ENCODE measurements at places on chromosomes 11 and 22.
A peak's percentile ranks its signal among the peaks of the same experiment; 100 is the strongest.

- no peak for DNase-seq
Measured at GRCh38 chr22:26967282-26967681, 309.9 kb downstream of the MIAT start.

DNA sequence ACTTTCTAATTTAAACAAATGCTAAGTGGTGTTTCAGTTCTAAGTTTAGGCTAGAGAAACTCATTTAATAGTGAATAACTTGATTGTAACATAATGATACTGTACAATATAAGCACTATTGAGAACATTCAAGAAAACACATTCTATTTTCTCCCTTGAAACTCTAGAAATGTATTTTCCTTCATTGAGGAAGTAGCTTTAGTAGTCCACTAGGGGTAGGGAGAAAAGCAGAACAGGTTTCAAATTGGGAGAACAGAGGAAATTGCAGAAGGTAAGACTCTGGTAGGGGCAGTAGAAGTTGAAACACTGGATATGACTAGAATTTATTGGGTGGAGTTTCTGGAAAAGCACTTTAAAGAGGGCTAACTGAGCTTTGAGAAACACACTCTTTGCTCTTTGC is 31.6 kb upstream of the MPPED2 start:
- no peak for DNase-seq

GRCh38 chr11:100892886-100893285 is 205.8 kb downstream of the ARHGAP42 start:
- DNase-seq: no peak

- DNase-seq: no peak
Measured at GRCh38 chr22:28208036-28208435, 289.0 kb upstream of the PITPNB start.

DNA sequence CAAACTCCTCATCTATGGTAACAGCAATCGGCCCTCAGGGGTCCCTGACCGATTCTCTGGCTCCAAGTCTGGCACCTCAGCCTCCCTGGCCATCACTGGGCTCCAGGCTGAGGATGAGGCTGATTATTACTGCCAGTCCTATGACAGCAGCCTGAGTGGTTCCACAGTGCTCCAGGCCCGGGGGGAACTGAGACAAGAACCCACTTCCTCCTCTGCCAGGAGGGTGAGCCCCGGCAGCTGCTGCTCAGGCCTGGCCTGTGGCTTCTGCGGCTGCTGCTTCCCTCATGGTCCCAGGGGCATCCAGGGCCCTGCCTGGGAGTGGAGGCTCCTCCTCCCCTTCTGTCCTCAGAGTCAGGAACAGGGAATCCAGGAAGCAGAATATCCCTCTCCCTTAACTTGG is 98.4 kb downstream of the ZNF280B start:
- no peak for DNase-seq

DNA sequence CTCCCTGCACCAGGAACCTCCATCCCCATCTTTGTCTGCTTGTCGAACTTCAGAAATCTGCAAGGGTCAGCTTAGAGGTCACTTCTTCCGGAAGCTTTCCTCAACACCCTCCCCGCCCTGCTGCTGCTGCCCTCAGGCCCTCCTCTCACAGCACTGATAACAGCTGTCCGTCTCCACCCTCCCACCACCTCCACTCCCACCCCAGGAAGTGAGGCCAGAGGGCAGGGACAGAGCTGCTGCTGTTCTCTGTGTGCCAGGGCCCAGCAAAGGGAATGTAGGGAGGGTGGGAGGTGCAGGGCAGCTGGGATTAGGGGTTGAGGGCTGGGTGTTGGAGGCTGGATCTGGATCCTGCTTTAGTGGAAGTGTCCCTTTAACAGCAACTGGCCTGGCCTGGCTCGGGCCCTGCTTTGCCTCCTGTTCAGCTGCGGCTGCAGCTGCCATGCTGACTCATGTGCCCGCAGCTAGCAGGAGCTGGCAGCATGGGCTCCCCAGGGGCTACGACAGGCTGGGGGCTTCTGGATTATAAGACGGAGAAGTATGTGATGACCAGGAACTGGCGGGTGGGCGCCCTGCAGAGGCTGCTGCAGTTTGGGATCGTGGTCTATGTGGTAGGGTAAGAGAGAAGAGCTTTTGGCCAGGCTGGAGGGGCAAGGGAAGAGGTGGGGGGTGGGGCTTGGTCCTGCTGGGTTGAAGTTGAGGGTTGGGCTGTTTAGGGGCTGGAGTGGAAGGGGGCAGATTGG is at the start of gene P2RX6:
Gene P2RX6 (plus strand): TSS at position 440 of the 740 bp plus-strand sequence. CDS start 10 bp downstream, at position 450.
- DNase-seq: no peak

DNA sequence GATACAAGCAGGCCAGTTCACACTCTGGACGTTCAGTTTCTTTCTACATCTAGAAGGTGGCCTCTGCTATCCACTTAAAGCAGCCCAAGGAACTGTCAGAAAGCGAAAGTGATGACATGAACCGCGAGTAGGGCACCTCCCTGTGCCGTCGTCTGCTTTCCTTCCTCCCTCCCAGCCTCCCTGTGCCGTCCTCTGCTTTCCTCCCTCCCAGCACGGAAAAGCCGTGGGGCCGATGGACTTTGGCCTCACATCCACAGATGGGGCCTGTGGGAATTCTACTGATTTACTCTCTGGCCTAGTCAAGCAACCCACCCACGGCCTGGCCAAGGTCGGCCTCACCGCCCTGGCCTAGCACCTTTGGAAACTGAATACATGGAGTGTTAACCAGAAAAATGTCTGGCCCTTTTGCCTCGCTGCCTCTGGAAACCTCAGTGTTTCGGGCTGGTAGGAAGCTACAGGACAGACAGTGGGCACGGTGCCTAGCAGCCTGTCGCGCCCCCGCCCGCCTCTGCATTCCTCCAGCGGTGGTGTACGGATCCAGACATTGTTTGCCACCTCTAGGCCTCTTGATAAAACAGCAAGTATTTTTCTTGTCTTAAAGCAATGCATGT is 14.2 kb downstream of the PEX26 start:
- DNase-seq: no peak

GRCh38 chr11:21625982-21626381 is 566.9 kb upstream of the ANO5 start:
- DNase-seq: no peak

GRCh38 chr22:36954251-36955014 is 41.0 kb downstream of the CSF2RB start:
- no peak for DNase-seq

DNA sequence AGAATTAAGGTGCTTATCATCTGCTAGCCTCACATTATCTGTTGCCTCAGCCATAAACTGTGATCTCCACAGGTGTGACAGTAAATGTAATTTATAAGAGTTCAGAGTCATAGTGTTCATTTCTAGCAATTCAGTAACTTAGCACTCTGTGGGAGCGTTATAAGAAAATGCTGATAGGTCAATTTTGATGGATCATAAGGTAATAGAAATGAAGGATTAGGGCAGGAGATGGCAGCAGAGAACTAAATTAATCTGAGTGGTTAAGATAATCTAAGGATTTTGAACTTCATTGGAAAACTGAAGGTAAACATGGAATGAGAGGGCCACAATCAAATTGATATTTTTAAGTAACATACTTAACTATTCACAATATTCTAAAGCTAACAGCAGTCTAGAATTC is 26.5 kb upstream of the SLC22A9 start:
- no peak for DNase-seq

DNA sequence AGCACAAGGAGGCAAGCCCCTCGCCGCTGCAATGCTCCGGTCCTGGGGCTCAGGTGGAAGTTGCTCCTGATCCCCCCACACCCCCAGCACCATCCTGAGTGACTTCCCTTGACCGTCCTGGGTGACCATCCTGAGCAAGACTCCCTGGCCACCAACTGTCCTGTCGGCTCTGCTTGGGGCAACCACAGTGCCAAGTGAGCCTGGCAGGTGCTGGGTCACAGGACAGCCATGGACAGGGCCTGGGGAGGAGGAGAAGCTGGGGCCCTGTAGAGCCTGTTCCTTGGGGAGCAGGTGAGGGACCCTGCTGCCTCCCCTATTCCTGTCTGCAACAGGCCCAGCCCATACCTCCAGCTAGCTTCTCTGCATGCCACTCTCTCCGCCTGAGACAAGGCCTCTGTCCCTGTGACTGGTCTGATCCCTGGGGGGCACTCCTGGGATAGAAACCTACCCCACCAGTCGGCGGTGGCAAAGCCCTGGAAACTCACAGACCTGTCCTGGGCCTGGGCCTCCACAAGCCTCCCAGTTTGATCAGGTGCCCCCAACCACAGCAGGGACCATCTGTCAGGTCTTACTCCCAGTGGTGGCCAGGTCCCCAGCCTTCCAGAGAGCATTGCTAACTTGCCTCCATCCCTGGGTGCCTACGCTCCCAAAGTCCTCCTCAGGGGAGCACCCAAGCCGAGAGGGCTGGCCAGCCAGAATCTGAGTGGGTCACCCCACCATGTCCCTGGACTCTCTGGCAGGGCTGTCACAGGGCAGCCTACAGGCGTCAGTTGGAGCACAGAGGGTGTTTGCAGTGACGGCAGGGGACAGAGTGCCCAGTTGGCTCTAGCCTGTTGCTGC is 68.7 kb upstream of the WNT7B start:
- DNase-seq: no peak

GRCh38 chr11:73295241-73295995 is 12.7 kb upstream of the ARHGEF17 start:
- peak; percentile 69 for DNase-seq

DNA sequence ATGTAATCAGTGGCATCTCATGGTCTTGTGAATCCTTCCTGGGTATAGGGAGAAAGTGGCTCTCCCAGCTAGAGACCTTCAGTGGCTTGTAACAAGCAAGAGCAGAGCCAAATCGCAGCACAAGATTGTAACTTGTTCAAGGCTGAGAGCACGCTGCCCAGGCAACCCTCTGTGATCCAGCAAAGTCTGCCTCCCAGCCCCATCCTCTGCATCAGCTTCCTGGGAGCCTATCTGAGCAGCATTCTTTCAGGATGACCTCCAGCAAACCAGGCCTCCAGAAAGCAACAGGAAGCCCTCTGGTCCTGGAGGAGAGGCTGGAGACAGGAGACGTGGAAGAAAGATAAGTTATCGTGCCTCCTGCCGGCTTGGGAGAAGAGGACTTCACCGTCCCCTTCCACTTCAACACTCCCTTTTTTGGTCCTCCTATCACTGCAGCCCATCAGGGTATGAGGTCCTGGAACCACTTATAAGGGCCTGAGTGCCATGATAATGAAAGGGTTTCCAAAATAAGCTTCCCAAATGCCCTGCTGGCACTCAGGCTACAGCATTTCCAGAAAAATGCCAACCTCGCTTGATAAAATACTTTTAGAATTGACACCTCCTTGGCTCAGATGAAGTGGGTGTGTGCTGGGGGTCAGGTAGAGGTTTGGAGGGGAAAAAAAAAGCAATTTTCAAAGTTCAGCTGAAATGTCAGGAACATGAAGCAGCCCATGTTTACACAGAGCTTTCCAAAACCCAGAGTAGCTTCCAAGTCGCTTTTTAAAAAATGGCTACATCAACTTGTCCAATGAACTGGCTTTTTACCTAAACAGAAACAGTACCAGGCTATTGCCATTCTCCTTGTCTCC is 80.2 kb downstream of the PLEKHA7 start:
- no peak for DNase-seq

GRCh38 chr11:109526931-109527330 is 104.9 kb downstream of the C11orf87 start:
- no peak for DNase-seq

GRCh38 chr11:35553831-35554230 is 28.4 kb upstream of the PAMR1 start:
- no peak for DNase-seq

- DNase-seq: peak; percentile 71
Measured at GRCh38 chr11:67438158-67438902, 848 bp upstream of the PTPRCAP start.

DNA sequence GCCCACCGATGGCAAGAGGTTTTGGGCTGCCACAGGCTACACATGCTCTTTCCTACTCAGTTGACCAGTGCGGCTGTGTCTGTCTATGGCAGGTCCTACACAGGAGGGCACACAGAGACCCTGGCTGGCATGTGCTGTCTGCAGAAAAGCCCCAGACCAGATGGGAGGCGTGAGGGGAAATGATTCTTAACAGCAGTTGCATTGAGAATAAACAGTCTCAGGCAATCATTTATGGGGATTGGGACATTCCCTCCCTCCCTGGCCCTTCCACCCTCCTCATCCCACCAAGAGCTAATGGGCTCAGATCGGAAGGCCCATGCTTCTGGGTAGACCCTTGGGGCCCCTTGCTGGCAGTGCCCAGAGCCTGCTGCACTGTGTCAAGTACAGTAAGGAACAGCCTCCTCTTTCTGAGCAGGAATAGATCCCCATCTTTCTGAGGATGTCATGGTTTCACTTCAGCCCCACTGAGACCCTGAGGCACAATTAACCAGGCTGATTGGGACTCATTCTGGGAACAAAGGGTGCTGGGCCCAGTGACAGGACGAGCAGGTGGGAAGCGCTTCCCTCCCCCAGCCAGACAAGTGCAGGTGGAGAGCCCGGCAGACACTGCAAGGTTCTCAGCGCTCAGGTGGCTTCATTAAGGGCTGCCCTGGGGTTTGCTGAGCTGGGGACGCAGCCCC is 28.3 kb downstream of the TSPAN18 start:
- DNase-seq: no peak

- no peak for DNase-seq
Measured at GRCh38 chr11:115607621-115608221, 103.5 kb upstream of the CADM1 start.

- DNase-seq: no peak
Measured at GRCh38 chr22:45683248-45683647, 11.6 kb downstream of the ATXN10 start.

All from T-helper 1 cell (primary cell).